Right cardiac atrium (tissue), 5 donors: ENCODE measurements at places on chromosomes 3 and 15. TPM values are rescaled to one million over a fixed set of nuclear protein-coding genes. Genes with fewer than 3 reads are reported as not detected.

- DNase-seq: no peak
These were observed 40.5 kb upstream of the B3GNT5 start for GRCh38 chr3:183212565-183212964.

The OSTN gene
- 0.14 TPM for polyA plus RNA-seq

DNA sequence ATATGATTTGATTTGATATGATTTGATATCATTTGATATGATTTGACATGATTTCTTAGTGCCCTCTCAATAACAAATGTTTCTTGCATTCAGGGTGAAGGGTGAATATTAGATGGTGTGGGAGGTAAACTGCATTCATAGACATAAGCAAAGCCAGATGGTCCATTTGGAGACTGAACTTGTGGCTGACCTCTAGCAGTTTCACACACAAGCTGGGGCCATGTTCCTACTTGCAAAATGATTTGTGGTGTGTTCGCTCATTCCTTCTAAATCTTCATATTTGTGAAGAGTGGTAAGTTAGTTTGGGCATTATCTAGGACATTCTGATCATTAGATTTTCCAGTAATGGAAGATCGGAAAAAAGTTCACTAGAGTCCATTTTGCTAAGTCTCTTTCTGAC, 40.5 kb upstream of the CCR4 start:
- no peak for DNase-seq

DNA sequence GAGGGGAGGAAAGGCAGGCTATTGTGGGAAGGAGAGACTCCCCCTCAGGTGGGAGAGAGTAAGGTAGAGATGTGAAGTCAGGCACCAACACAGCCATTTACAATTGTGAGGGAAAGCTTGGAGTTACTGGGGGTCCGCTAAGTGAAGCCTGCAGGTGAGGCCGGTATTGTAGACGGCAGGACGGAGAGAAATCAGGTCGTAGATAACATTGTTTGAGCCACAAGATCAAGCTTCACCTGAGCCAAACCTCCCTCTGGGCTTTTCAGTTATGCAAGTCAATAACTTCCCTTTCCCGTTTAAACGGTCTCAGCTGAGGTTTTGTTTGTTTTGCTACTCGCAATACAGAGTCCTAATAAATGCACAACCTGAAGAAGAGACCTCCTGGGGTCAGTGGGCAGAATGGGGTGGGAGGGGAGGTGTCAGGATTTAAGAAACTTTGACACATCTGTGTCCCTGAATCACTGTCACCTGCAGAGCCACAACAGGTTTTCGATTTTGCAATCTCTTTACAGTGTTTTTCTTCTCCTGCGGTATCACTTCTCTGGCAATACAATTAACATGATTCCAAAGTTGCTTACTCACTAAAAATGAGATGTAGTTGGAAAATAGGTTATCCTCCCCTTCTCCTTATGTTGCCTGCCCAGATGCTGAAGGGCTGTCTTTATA, 72.0 kb upstream of the GLCE start:
- DNase-seq: no peak

DNA sequence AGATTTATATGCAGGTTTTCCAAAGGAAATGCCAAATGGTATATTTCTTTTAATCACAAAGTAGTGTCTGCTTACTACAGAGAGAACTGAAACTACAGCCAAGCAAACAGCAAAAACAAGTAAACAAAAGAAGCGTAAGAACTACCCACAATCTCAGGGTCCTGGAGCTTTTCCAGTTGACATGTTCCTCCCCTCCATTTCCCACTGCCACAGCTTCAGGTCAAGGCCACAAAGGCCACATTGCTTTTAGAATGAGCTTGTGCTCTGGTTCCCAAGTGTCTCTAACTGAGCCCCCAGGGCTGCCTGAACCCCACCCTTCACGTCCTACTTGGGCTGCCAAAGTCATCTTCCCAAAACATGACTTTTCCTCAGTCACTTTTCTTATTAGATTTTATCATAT, 24.1 kb downstream of the CTDSPL start:
- DNase-seq: no peak

GRCh38 chr3:16697443-16698147, 92.4 kb upstream of the DAZL start:
- no peak for DNase-seq

The PTPN9 gene
- polyA plus RNA-seq: 4.5 TPM

The ZNF35 gene
- polyA plus RNA-seq: 3.5 TPM

DNA sequence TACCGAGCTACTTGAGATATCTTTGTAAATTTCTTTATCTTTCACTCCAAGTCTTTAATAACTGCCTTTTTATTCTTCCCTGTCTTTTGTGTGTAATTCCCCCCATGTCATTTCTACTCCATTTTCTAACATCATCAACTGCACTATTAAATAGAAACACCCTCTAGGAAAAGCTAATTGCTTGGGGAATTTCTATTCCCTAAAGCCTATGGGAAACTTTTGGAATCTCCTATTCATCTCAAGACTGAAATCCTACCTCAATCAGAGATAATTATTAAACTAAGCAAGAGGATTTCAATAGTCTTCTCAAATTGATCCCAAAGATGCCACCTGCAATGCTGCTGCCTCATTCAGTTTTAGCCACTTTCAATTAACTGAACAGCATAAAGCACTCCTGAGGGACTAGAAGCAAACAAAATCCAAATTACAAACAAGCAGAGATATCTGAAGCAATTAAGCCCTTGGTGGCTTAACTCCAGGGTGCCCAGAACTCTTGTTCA, 598.7 kb downstream of the IGSF11 start:
- no peak for DNase-seq

DNA sequence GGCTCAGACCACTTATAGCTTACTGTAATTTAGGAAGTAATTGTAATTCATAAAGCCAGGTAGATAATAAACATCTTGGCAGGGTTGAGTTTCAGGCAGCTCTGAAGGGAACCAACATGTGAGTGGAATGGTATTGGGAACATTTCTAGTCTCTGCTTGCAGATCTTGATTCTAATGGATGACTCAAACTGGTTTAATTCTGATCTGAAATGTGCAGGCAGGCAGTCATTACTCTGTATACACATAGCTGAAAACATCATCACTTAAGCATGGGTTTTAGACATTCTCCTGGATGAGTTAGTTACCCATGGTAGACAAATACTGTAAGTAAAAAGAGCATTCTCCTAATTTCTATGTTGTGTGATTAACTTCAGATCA, 317.0 kb upstream of the TPRG1 start:
- no peak for DNase-seq

- DNase-seq: no peak
These were observed 523.9 kb upstream of the AGTR1 start for GRCh38 chr3:148173851-148174250.

DNA sequence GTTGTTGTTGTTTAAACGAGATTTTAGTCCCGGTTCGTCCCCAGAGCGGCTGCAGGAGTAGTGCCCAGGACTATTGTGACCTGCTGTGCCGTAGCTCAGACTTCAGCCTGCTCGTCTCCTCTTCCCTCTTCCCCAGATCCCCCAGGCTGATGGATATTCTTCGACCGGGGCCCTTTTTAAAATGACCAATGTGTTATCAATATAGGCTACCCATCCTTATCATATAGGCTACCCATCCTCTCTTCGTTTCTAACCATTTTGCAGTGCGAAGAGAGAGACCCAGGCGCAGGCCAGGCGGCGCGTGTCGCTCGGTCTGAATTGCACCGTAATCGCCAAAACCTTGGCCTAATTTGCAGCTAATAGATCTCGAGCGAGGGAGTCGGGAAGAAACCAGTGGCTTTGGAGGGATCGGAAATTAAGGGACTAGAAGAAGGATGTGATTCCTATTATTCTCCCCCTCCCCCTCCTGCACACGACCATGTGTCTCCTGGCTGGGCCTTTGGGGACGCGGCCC, 23.0 kb downstream of the NR2F2 start:
- no peak for DNase-seq

The P2RY12 gene
- polyA plus RNA-seq: 1.2 TPM

The C3orf70 gene
- 1.7 TPM for polyA plus RNA-seq
